ENCODE measurements at places on chromosomes 2 and 18.

GRCh38 chr2:205462681-205463345 lies 219.5 kb upstream of the NRP2 start:
- DNase-seq: no peak

DNA sequence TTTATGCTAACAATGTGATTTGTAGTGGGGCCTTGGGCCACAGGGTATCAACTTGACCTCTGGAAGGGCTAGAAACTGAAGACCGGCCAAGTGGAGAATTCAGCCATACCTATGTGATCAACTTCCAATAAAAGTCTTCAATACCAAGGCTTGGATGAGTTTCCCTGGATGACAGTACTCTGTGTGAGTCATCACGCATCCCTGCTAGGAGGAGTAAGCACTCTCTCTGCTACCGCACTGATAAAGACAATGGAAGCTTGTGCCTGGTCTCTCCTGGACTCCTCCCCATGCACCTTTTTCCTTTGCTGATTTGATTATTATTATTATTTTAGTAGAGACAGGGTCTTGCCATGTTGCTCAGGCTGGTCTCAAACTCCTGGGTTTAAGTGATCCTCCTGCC lies 58.1 kb downstream of the SKA1 start:
- no peak for DNase-seq

- DNase-seq: no peak
Observed at GRCh38 chr2:19124135-19124534, 234.3 kb downstream of the OSR1 start.

GRCh38 chr2:109453371-109453995 lies 160.3 kb downstream of the SEPTIN10 start:
- DNase-seq: no peak

- DNase-seq: no peak
Observed at GRCh38 chr2:219243291-219243761, 1.9 kb downstream of the GLB1L start.

DNA sequence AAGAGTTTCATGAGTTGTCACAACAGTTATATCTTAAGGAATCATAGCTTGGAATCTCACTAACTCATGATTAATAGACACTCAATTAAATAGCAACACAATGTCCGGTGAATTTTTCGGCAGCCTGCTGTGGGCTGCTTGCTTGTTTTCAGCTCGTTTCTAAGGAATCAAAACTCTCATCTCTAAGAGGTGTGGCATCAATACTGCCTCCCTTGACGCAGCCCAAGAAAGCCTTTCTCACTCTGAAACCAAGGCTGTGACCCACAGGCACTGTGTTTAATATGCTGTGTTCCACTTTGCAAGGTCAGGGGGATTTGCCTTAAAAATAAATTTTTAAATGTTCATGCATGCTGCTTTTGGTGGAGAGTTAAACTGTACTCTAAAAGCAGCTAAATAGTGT lies 5.4 kb downstream of the DCC start:
- DNase-seq: no peak

- DNase-seq: no peak
Observed at GRCh38 chr18:388200-388599, 112.3 kb downstream of the COLEC12 start.

DNA sequence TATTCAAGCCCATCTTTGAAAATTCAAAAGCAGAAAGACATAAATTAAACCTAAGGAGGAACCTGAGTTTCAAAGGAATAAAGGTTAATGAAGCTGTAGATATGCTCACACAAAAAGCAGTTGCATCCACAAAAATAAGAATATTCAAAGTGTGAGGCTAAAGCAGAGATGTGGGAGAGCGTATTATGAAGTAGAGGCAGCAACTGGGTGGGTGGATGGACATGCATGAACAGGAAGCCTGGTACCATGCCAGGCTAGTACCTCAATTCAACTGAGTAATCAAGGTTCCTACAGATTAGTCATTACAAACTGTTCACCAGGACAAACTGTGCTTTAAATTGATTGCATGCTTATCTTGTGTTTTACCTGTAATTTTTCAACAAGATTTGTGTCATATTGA lies 330.0 kb upstream of the PKDCC start:
- no peak for DNase-seq

- no peak for DNase-seq
Observed at GRCh38 chr2:241882091-241882625, 12.6 kb downstream of the RTP5 start.
